ENCODE measurements at places on chromosomes 1 and 21.

DNA sequence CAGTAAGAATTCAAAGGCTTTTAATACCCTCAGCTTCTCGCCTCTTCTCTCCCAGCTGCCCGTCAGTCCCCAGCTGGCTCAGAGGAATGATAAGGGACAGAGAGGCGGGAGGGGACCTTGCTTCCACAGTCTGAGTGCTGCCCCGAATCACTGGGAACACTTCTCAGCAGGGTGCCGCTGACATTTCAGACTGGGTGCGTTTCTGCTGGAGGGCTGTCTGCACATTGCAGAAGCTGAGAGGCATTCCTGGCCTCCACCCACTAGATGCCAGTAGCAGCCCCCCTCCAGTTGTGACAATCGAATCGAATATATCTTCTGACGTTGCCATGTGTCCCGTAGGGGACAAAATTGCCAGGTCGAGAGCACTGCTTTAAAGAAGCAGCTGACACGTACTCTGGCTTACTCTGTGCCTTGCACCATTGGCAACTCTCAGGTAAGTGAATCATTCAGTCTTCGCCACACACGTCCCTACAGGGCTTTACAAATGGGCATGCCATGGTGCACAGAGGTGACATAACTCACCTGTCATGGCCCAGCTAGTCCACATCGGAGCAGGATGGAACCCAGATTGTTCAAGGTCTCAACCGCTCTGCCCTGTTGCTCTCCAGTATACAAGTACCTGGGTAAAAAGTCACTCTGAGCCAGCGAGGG, 23.9 kb downstream of the CTNNBIP1 start:
- no peak for DNase-seq

DNA sequence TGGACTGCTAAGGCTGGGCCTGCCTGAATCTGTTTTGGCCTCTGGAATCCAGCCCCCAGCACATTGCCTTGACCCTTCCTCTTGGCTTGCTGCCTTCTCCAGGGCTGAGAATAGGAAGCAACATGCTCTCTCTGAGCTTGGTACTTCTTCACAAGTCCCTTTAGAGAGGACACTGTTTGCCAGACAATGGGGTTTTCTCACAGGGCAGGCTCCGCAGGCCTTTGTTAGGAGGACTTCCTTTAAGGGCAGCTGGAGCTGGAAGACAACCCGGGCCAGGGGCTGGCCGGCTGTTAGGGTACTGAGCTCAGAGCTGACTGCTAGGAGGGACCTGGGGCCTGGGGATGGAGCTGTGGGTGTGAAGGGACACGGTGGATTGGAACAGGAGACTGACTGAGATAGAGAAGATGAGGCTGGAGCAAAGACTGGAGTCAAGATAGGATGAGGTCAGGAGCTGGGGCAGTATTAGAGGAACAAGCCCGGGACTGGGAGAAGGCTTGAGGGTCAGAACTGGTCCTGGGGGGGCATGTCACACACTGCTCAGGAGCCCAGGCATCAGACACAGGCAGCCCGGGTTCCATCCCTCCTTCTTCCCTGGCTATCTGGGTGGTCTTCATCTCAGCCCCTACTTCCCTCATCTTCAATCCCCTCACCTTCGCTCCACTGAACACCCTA, 5.4 kb upstream of the ALPL start:
- DNase-seq: no peak

DNA sequence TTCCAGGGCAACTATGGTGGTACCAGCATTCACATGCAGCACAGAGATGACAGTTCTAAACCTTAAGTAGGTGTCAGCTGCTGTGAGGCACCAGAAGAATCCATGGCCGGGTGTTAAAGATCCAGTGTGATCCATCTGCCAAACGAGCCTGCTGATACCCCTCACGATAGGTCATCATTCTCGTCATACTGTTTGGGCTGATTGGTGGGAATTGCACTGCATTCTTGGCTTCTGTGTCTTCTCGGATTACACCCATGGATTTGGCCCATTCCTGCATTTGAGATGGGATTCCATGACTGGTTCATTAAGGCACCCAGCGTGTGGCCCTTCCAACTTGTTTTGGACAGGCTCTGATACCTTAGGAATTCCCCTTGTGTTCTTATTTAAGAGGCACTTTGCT, 55.2 kb downstream of the ST6GALNAC3 start:
- no peak for DNase-seq

GRCh38 chr1:182279724-182280503, 111.7 kb downstream of the GLUL start:
- no peak for DNase-seq

GRCh38 chr1:168643152-168643551, 66.7 kb downstream of the XCL1 start:
- DNase-seq: no peak

DNA sequence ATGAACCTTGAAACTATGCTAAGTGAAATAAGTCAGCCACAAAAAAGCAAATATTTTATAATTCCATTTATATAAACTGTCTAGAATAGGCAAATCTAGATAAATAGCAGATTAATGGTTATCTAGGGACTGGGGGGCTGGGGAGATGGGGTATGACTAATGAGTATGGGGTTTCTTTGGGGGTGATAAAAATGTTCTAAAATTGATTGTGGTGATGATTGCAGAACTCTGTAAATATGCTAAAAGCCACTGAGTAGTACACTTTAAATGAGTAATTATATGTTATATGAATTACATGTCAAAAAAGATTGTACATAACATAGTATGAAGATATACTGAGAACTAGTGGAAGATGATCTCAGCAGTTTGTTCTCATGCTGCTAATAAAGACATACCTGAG, 675.0 kb downstream of the KIF26B start:
- DNase-seq: no peak

GRCh38 chr1:207941665-207942064, 30.7 kb upstream of the CD34 start:
- no peak for DNase-seq

DNA sequence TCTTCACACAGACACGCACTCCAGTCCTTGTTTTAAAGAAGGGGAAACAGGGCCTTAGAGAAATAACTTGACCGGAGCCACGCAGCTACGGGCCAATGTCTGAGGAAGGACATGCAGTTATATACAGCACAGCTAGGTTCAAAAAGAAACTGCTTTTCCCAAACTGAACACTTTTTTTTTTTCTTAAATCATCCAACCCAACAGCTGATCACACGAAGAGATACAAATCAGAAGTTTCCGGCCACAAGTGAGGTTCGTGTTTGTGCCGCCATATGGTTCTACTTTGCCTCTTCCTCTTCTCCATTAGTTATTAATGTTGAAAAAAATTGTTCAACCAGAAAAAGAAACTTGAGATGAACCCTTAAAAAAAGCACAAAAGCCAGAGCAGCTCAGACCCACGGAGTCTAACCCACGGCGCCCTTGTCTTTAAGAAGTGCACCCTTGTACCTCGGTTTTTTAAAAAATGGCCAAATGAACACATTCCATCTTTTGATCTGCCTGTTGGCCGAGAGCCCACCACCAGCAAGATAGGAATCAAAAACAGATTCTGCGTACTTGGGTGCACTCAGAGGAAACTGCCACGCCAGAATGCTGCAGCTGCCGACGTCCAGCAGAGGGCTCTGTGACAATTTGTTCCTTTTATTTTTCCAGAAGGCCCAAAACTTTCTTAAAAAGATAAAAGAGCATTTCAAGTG, 78.9 kb downstream of the SLC66A1 start:
- no peak for DNase-seq

DNA sequence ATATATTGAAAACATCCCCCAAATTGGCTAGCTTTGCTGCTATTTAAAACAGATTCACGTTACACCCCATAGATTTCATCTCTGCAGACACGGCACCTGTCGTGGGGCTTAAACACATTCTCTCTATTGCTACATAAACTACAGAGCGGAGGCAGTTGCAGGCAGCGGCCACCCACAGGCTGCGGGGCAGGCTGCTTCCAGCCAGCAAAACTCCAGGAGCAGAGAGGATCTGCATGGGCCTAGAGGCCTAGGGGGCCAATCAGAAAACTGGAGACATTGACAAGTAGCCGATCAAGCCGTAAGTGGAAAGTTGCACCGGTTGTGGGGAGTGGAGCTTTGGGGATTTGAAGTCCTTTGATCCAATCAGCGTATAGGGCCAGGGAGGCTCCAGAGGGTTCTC, 129.0 kb upstream of the KLHDC7A start:
- DNase-seq: no peak

DNA sequence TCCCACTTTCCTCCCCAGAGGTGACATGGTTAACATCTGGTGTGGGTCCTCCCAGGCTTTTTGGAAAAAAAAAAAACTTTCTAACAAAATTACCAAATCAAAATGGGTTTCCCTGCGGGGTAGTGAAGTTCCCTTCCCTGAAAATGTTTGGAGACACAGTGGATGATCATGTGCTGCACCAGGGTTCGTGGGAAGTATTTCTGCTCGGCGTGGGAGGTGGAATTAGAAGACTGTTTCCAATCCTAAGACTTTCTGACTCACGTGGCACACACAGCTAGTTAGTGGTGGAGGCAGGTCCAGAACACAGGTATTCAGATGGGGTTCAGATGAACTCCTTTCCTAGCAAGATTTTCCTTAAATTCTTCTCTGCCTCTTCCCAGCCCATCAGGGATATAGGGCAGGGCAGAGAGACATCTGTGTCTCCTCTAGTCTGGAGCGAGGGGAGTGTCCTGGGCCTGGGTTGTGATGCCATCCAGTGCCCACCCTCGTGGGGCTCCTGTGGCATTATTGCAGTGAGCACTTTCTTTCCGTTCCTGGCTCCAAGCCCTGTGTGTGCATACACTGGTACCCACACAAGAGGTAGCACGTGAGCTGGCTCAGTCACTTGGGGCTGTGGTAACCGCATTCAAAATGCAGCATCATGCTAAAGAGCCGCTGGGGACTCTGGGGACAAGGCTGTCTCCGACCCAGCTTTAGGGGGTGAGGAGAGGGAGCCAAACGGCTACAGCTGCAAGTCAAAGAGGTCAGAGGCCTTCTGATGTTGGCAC, 27.5 kb downstream of the KCNC4 start:
- DNase-seq: no peak

GRCh38 chr1:50615036-50615750, 191.9 kb upstream of the DMRTA2 start:
- no peak for DNase-seq

DNA sequence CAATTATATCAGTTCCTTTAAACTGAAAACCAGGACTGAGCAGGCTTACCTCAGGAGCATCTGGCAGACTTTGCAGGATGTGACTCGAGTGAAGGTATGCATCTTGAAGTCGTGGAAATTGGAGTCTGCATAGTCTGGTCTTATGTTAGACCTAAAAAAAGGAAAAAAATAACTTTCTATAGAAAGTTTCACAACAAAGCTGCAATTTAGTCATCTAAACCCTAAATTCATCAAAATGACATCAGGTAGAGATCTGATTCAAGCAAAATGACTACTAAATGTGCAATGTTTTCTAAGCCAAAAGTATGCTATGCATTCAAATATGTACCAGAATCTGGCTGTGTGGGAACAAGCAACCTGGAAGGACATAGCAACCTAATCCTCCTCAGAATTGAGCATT, 260.1 kb downstream of the VAV3 start:
- DNase-seq: no peak

DNA sequence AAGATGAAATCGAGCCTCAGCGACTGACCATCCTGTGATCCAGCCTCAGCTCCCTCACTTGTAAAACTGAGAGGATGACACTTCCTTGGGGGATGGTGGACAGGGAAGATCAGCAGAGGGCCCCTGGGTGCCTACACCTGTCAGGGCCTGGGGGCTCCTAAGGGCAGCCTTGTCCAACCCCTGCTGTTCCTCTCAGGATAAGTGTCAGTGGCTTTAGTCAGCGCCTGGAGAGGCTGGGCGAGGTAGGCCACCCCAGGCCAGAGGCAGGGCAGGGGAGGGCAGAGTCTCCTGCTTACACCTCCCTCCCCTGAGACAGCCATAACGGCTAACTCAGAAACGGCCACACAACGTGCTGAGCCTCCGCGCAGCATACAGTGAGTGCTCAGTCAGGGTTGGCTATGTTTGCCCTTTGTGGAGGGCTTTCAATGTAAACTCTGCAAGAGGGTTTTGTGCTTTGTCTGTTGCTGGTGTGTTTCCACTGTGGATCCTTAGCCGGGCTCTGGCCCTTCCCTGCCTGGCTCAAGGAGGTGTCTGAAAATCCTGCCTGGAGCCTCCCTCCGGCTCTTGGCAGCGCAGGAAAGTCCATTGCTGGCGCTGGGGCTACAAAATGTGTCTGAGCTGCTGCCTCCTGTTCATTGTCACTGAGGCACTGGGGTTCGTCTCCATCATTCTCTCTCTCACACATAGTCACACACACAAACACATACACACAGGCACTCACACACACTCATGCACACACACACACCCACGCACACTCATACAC, 588.4 kb downstream of the PTPRU start:
- DNase-seq: no peak

GRCh38 chr1:42923367-42924081, 35.1 kb downstream of the SLC2A1 start:
- no peak for DNase-seq

GRCh38 chr1:201982082-201982622, 296 bp upstream of the RNPEP start:
- DNase-seq: no peak

GRCh38 chr1:222785529-222785928, 29.3 kb upstream of the DISP1 start:
- no peak for DNase-seq

DNA sequence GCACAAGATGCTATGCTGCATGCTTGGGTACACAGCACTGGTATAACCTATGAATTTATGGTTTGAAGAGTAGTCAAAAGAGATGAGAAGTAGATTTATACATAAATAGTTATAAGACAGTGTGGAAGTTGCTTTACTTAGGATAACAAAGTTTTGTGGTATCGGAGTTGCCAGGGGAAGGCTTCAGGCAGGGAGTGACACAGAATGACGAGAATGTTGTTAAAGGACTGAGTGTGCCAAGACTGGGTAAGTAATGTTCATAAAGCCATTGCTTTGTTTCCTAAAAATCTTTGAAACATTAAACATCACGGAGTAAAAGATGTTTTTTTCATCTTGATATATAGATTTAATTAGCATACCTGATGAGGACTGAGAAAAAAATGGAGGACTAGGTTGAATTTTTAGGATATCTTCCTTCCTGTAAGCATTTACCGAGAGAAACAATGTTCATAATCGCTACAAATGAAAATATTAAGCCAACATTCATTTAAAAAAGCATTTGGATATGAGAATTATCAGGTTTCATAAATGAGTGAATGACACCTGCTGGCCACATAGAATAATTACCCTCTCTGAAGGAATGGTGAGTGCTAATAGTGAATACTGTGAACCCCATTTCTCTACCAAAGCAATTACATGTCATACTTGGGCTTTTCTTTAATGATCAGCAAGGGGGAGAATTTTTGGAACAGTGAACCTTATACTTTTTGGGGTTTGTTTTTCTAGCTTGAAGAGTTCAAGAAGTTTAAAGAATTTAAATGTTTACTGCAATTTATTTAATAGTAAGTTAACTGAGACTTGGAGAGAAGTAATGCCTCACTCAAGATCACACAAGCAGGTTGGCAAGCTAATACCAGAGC, 28.4 kb downstream of the EXTL2 start:
- DNase-seq: no peak

- no peak for DNase-seq
Measured at GRCh38 chr1:21801100-21801499, 11.0 kb upstream of the LDLRAD2 start.

DNA sequence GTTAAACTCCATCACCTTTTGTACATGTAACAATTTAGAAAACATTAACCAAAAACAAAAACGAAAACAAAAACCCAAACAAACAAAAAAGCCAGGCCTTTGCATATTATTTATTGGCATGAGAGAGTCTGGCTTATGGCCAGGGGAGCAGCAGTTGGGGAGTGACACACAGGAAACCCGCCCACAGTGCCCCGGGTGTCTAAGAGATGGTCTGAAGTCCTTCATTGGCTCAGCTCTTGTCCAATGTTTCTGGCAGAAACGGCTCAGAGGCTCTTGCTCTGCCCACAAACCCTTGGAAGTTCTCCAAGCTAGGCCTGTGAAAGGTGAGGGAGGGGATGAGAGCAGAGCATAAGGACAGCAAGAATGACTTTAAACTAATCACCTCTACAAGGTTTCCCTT, 131.5 kb downstream of the CNIH3 start:
- no peak for DNase-seq

Data from NCI-H2081 treated with DMSO at 0.1 percent for 48 hours (cell line).